WTC11 (cell line): ENCODE measurements at places on chromosomes 11 and 22.

GRCh38 chr11:69335781-69336405, 41.9 kb downstream of the MYEOV start:
- DNase-seq, result no peak

GRCh38 chr11:116261606-116262005, 511.2 kb downstream of the BUD13 start:
- DNase-seq, result no peak

DNA sequence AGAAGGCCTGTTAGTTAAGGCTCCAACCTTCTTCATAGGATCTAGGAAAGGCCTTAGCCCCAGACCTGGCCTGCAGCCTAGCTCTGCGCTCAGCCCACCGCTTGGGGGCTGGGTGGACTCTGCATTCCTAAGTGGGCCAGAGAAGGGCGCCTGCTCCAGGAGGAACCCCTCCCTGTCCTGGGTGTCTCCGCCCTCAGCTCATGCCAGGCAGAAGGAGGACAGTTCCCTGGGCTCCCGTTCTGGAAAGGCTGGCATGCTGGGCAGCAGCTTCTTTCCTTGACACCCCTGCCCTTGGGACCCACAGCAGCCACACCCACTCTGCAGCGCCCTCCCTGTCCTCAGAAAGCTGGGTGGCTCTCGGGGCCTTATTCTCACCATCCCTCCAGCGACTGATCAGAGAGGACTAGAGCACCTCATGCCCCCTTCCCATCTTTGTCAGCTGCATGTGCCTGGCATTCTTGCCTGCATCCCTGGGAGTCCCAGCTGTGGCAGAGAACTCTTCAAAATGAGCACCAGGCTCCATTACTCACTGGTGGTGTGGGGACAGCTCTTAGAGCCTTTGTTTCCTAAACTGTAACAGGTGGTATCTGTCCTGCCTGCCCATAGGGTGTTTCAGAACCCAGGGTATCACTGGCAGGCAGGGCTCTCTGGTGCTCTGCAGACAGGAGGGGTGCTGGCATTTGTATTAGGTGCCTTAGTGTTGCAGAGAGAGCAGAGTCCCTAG, 20.3 kb upstream of the MYRF start:
- no peak for DNase-seq

GRCh38 chr22:24326266-24326665, 55.6 kb downstream of the SPECC1L start:
- no peak for DNase-seq

- DNase-seq, result peak; percentile 87
Observed at GRCh38 chr11:65572356-65573051, at the start of gene FAM89B. Gene FAM89B (plus strand): TSS chr11:65572538. CDS start chr11:65572670, 132 bp downstream.

DNA sequence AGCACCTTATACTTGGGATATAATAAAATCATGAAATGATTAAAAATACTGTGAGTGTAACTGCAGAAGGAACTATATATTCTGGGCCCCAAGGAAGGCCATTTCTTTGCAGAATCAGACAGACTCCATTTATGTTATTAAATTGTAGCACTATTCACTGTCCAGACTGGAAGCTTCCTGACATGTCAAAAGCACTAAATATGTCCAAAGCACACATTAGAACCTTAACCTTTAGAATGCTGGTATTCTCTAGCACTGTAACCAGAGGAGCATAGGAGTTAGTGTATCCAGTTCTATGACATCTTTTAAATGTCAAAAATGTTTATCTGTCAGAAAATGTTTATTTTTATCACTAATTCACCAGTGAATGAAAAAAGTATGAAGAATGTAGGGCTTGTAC, 246.9 kb downstream of the CADM1 start:
- no peak for DNase-seq

DNA sequence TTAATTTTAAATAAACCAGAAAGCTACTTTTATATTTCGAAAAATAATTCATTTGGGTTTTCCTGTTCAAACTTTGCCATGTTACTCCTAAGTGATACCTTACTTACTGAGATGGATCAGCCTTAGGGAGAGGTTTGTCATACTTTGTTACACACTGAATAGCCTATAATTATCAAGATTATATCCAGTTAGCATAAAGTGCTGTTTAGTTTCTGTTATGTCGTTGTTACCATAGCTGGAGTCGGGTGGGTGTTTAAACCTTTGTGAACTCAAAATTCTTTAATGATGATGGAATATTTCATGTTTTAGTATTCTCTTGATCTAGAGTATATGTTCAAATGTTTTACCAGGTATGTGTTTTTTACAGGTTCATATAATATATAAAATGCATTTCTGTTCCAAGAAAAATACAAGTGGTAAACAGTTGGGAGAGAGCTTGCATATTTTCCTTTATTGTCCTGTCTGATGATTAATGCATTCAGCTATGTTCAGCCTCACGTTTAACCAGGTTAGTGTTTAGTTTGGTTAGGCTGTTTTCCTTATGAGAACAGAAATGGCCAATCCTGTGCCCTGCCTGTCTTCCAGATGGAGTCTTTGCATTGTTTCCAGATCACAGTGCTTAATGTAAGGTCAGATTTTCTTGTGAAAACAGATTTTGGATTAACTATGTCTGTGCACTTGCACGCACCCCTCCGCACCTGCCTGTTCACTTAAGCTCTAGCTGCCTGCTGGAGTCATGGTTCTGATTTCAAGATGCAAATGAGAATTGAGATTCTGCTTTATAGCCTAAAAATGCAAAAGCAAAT, 105.6 kb downstream of the ATXN10 start:
- no peak for DNase-seq

- no peak for DNase-seq
Observed at GRCh38 chr11:66368484-66368883, 3.1 kb downstream of the SLC29A2 start.

GRCh38 chr11:113256431-113257202, 57.8 kb upstream of the TTC12 start:
- no peak for DNase-seq

DNA sequence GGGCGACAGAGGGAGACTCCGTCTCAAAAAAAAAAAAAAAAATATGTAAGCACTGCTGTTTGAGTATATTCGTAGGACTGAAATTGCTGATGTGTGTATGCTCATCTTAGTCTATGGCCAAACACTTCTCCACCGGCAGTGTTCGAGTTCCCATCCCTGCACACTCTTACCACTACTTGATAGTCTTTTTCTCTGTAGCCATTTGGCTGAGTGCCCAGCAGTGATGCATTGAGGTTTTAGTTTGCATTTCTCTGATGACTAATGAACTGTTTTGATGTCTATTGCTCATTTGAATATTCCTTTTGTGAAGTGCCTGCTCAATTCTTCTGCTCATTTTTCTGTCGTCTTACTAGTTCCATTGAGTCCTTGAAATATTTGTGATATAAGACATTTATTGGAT, 1.9 kb downstream of the TIRAP start:
- DNase-seq, result no peak

DNA sequence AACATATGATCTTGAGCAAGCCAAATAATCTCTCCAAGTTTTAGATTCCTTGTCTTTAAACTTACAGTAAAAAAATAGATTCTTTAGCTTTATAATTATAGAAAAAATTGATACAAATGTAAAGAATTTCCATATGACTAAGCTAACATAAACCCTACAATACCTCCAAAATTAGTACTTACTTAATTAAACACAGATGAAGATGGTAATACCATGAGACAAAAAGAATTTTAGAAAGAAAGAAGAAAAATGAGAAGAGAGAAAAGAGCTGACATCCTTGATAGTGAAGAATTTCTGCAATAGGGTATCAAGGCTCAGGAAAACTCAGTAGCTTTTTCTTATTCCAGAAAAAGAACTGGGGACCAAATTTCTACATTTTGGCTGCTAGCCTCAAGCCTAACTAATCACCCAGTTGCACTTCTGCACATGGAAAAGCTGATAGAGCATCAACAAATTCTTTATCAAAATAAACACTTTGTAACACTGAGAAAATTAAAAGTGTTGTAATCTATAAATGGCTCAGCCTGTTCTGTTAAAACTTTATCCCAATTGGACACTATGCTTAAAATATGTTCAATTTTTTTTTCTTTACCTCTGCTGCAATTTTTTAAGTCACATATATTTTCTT, 24.7 kb upstream of the SOX6 start:
- no peak for DNase-seq

DNA sequence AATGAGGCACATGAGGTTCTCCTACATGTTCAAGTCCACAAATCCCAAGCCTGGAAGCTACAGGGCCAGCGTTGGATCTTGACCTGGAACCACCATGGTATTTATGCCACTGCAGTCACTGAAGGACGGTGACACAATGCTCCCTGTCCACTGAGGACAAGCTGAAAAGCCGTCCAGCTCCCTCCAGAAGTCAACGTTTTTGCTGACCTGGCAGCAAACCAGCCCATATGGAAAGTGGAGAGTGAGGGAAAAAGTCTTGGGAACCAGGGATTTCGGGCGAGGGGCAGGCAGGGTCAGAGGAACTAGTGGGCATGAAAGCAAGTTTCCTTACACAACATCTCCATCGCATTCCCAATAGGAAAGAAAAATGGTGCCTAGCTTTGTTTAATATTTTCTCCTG, 33.3 kb downstream of the OPCML start:
- no peak for DNase-seq

DNA sequence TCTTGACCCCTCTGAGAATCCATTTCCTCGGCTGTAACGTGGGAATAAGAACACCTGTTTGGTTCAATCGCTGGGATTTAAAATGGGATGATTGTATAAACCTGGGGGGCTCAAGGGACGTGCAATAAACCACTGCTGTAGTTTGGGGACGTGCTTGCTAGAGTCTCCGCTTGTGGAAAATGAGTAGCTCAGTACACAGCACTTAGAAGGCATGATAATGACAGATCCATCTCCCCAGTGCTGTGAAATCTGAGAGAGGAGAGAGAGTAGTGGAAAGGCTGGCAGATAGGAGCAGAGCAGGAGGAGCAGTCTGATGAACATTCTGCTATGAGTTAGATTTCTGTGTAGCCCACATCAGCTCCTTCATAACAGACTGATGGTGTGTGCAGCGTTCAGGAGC, 256.5 kb downstream of the MN1 start:
- no peak for DNase-seq

GRCh38 chr11:118658429-118659313, 20.8 kb downstream of the TREH start:
- no peak for DNase-seq

GRCh38 chr11:93497596-93497995, 45.6 kb downstream of the SMCO4 start:
- DNase-seq, result no peak

DNA sequence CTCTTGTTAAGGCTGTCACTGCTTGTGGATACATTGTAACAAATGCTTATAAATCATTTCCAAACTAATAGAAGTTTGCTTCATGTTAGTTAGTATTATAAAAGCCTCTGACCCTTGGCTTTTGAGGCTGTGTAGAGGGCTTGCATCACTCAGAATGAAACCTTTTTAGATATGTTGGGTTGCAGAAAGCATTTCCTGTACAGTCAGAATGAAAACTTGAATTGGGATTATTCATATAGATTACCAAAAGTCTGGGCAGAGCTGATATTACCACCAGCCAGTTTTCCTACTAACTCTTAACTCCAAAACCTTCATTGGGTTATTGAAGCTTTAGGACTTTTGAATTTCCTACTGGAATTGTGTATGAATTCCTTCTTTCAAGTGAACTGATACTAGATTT, 12.0 kb downstream of the KMT2A start:
- no peak for DNase-seq

- DNase-seq, result no peak
Observed at GRCh38 chr11:78221396-78222315, 32.9 kb downstream of the USP35 start.

DNA sequence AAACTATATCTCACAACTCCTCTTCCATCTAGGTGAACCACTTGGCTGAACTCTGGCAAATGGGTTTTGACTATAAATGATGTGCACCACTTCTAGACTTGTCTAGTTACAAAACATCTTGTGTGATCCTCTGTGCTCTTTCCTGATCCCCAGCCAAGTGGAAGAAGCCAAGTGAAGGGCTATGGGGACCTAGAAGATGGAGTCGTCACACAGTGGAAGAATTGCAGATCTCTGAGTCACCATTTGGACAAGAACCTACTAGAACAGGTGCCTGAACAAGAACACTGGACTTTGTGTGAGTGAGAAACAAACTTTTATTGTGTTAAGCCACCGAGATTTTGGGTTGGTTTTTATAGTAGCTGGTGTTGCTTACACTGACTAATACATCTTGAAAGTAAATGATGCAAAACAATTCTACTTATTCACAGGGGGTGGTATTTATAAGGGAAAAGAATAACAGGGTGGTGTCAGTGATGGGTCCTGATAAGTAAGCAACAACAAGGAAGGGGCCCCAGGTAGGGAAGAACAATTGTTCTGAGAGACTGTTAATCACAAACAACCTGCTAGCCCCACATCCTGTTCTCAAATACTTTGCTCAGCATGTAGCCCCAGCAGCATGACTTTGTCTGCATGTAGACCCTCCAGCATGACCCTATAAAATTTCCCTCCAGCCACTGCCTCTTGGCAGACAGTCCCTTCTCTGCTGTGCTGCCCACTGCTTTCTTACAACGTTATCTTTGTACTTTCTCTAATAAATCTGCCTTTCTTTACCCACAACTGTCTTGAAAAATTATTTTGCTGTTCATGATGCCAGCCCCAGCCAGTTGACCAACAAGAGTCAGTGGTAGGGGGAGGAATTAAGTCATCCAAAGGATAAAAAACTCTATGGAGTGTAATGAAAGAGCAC, 280.7 kb upstream of the PLET1 start:
- DNase-seq, result no peak

GRCh38 chr11:126328938-126329643, 25.2 kb downstream of the DCPS start:
- no peak for DNase-seq

GRCh38 chr11:105296386-105296785, 156.8 kb upstream of the CARD18 start:
- DNase-seq, result no peak

DNA sequence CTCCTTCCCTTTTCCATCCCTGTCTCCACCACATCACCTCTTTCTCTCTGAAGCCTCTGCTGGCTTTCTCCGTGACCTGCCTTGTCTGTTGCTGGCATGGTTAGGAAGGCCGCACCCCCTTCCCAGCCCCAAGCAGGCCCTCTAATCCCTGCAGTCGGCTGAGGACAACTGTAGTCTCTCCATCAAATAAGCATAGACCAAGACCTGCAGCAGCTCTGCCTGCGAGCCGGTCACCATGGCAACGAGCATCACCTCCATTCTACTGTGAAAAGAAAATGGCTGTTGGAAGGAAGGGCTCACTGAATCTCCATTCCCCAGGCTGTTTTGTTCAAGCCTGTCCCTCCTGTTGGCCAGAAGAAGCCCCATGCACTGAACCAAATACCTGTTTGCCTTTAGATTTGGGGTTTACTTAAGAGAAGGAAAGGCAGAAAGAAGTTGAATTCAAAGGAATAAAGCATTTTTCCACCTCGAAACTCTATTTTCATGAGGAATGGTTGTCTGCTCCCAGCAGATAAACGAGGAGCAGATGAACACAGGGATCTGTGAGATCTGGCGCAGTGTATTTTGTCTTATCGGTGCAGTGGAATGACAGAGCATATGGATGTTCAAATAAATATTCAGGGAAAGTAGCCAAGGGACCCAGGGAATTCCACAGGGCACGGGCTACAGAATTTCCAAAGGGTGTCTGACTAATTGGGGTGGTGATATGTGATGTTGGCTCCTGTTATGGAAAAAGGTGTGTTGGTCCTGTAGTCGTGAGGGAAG, 113.1 kb upstream of the TTC12 start:
- DNase-seq, result peak; percentile 28

- DNase-seq, result no peak
Observed at GRCh38 chr11:9193316-9193715, 71.8 kb downstream of the DENND5A start.
